ENCODE measurements at places on chromosomes 16 and 17.

GRCh38 chr17:76697702-76698465 is 12.9 kb downstream of the MXRA7 start:
- DNase-seq: no peak

GRCh38 chr17:27845264-27846041 is 45.1 kb upstream of the NOS2 start:
- DNase-seq: no peak

- DNase-seq: no peak
Observed at GRCh38 chr17:63519116-63519881, 3.9 kb upstream of the KCNH6 start.

DNA sequence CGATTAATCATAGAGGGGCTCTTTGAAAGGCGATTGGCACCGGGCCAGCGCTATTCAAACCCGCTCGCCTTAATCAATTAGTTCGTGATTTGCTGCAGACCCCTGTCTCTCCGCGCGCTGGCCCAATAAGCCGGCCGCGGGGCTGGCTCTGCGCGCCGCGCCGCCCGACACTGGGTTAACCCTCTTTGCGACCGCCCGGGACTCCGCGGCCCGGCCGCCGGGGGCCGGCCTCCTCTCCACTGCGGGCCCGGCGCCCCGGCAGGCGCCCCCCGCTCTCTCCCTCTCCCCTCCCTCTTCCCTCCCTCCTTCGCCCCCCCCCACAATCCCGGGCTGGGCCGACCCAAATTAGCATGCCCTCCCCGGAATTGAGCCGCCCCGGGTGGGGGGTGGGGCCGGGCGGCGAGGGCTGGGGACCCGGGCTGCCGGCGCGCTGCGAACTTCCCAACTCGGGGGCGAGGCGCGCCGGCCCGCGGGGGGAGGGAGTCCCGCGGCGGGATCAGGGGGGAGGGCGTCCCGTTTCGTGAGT is 428 bp upstream of the SALL1 start:
- no peak for DNase-seq

GRCh38 chr16:24367186-24367710 is 111.1 kb downstream of the CACNG3 start:
- no peak for DNase-seq

- DNase-seq: no peak
Observed at GRCh38 chr17:56114469-56114868, 38.8 kb upstream of the ANKFN1 start.

DNA sequence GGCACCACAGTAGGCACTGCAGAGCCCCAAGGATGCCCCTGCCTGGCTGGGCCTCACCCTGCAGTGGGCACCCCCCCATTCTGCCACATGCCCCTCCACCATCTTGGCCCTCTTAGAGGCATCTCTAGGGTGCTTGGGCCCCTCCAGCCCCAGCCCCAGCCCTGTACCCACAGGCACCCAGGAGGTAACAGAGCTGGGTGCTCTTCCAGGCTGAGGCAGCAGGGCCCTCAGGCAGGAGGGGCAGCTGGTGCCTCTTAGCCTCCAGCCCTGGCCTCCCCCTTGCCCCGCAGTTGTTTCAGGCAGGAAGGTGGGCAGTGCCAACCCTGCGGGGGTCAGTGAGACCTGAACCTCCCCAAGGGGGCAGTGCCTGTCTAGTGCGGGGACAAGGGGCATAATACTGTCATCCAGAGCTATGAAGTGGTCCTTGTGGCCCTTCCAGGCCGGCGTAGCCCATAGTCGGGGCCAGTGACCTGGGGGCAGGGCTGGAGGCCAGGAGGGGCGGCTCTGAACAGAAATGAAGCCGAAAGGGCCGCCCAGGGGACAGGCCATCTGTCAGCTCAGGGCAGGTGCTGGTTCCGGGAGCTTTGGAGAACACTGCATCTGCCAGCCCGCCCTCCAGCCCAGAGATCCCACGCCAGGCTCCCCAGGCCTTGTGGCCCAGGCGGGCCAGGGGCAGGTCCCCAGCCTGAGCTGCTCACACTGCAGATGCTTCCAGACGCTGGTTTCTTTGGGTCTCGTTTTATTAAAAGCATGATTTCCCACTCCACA is 4.9 kb upstream of the AATK start:
- no peak for DNase-seq

DNA sequence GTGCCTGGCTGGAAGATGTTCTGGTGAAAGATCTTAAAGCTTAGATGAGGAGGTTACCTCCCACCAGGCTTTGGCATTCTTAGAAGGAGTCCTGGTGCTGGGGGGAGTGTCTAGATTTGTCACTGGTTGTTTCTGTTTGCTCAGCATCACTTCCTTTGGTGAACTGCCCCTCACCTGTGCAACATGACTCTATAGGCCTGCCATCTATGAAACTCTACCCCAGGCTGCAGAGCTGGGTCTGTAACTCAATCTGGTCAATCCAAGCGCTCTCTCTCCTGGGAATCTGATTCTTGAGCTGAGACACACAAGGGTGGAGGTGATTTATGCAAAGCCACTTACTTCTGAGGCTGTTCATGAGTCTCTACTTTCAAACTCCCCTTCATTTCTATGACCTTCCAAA is 399.4 kb downstream of the NPIPA7 start:
- DNase-seq: no peak

DNA sequence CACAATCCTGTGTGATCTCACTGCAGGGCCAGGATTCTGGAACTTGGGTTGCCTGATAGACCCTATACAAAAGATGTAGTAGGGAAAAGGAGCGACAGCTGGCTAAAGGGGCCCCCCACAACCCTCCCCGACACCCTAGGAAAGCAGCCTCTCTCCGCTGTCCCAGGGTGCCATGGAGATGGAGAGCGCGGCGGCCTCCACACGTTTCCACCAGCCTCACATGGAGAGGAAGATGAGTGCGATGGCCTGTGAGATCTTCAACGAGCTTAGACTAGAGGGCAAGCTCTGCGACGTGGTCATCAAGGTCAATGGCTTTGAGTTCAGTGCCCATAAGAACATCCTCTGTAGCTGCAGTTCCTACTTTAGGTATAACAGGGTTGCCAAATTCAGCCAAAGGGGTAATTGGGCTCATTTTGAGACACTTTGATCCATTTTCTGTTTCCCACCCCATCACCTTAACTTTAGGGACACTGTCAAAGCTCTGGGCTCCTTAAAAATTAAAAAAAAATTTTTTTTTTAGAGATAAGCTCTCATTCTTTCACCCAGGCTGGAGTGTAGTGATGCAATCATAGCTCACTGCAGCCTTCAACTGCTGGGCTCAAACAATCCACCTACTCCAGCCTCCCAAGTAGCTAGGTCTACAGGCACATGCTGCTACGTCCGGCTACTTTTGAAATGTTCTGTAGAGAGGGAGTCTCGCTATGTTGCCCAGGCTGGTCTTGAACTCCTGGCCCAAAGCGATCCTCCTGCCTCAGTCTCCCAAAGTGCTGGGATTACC is at the start of gene KLHL10:
Gene KLHL10, plus strand, starts transcription at position 65 of the 778 bp plus-strand sequence. Its CDS starts 108 bp downstream, at position 173.
- no peak for DNase-seq

DNA sequence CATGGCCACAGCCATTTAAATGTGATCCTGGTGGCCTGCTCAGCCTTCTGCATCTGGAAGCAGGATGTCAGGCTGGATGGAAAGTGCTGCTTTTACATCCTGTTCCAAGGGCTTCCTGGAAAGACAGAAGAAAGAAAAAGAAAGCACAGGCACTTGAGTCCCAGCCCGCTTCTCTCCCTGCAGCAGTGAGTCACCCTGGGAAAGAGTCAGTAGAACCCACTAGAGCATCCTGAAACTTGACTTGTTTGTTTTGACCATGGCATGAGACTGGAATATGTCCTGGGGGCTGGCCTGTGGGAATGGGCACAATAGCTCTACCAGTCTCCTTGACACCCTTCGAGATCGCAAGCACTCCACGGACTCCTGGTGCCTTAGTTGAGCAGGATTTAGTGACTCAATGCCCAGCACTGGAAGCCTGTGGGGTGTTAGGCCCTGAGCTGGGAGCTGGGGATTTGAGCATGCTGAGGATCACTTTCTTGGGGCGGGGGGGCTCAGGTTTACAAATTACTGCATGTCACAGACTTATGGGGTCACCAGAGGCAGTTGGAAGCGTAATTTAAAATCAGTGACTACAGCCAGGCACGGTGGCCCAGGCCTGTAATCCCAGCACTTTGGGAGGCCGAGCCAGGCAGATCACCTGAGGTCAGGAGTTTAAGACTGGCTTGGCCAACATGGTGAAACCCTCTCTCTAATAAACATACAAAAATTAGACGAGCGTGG is 22.1 kb upstream of the GNA13 start:
- no peak for DNase-seq

GRCh38 chr17:17877529-17878358 is 41.0 kb upstream of the SREBF1 start:
- no peak for DNase-seq

Measured in activated CD4-positive, alpha-beta T cell treated with anti-CD3 and anti-CD28 coated beads, Interleukin-2, amount 50 U/mL, for 4 hours (primary cell).